Activated T-helper 9 cell treated with anti-CD3 and anti-CD28 coated beads, Interleukin-2, amount 50 U/mL, for 16 hours (primary cell): ENCODE measurements at places on chromosomes 11 and 22.

DNA sequence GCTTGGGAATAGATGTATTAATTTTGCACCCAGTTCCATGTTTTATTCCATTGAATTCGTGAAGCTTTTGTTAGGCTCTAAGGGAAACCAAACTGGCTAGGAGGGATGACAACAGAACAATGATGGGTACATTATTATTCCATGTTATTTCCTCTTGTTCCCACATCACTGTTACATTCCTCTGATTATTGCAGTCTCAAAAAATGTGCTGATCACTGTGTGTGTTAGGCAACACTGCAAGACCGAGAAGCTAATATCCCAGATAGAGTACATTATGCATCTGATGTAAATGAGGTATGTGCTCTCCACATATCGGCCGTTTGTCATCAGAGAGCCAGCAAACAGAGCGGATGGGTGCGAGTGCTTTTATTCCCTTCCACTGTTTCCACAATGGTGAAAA lies 327.9 kb downstream of the SOX6 start:
- no peak for DNase-seq

- no peak for DNase-seq
These were observed 244.3 kb downstream of the FAM76B start for GRCh38 chr11:95545116-95545875.

GRCh38 chr11:44445500-44446365 lies 119.7 kb upstream of the CD82 start:
- no peak for DNase-seq

DNA sequence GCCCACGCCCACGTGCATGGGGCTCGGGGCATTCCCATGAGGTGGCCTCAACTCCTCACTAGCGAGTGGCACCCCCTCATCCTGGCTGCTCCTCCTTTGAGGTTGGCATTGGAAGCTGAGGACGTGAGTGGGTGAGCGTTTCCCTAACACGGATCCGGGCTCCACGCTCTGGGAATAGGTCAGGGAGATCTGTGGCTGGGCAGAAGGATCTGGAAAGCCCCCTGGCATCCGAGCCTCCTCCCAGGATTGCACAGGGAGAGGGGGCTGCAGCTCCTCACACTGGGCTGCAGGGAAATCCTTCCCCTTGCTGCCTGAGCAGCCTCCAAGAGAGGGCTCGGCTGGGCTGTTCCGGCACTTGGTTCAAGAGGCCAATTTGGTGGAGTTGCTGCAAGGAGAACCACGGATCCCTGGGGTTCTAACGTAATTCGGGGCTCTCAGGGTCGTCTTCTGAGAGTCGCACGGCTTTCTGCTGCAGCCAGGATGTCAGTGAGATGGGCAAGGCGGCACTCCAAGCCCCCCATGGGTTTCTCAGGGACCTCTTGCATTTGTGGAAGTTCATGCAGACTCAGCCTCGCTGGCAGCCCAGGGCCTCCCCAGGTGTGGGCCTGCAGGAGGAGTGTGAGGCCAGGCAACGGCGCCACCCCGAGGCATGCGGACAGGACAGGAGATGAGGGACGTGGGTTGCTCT lies 1119.0 kb downstream of the BRD1 start:
- no peak for DNase-seq

- peak; percentile 93 for DNase-seq
These were observed 26.3 kb upstream of the GRK2 start for GRCh38 chr11:67239783-67240575.

GRCh38 chr22:22745225-22746060 lies 101.0 kb downstream of the GGTLC2 start:
- DNase-seq, result no peak

GRCh38 chr11:12275818-12276217 lies 101.6 kb upstream of the PARVA start:
- no peak for DNase-seq

GRCh38 chr11:119727523-119728151 lies 1.4 kb downstream of the NECTIN1 start:
- no peak for DNase-seq

DNA sequence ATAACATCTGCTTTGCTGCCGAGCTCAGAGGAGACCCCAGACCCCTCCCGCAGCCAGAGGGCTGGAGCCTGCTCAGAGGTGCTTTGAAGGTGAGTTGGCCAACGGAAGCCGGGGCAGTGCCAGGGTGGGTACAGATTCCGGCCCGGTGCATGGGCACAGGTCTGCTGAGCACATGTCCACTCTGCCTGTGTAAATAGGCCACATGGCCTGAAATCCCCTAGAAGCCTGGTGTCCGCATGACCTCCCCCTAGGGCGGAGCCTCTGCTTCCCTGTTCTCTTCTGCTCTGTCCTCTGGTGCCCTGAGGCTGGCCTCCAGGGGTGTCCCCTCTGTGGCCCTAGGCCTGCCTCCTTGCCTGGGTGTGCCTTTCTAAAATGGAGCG lies 19.6 kb upstream of the TXNRD2 start:
- no peak for DNase-seq

DNA sequence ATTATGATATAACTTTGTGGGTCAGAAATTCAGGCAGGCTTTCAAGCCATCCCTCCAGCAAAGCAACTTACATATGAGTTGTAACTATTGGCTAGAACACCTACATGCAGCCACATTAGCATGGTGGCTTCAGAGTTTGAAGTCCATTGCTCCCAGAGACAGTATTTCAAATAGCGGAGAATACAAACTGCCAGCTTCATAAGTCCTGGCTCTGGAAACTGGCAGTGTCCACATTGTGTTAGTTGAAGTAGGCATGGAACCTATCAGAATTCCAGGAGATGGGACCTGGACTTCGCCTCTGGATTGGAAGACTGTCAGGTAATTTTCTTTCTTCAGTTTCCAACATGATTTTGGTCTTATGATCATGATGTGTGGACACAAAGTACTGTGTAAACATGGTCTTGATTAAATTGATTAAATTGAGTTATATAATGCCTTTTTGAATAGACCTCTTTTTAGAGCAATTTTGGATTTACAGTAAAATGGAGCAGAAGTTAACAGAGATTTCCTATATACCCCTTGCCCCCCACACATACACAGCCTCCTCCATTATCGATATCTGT lies 209.9 kb upstream of the NAV2 start:
- no peak for DNase-seq

DNA sequence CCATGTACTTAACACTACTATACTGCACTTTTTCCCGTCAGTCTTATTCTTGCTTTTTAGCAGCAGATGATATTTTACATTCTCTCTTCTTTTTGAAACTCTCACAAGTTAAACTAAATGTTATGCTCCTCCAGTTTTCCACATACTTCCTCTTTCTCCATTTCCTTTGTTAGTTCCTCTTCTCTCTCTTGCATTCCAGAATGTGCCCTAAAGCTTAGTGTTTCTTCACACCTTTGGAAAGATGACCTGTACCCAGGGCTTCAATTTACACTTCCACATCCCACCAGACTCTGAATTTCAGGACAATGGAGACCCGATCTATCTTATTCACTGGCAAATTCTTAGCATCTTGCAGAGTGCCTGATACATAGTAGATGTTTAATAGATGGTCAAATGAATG lies 51.8 kb downstream of the APIP start:
- no peak for DNase-seq

- DNase-seq, result no peak
These were observed 266.8 kb downstream of the MN1 start for GRCh38 chr22:27534720-27535125.

DNA sequence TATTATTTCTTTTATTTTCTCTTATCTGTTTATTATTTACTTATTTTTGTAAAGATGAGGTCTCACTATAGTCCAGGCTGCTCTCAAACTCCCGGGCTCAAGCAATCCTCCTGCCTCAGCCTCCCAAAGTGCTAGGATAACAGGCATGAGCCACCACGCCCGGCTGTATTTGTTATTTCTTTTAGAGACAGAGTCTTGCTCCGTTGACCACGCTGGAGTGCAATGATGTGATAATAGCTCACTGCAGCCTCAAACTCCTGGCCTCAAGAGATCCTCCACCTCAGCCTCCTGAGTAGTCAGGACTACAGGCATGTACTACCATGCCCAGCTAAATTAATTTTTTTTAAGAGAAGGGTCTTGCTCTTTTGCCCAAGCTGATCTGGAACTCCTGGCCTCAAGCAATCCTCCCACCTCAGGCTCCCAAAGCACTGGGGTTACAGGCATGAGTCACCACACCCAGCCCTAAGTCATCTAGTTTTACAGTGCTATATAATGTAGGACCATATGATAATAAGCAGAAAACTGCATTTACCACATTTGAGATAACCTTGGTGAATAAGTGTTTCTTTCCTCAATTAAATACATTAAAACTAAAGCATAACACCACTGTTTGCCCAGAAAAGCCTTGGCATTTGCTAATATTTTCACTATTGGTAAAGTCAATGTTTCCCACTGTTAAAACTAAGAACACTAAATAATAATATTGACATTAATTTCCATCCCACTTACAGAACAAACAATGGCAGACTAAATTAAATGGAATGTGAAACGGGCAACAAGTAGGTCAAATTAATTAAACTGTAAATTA lies 127.5 kb downstream of the SIK3 start:
- no peak for DNase-seq

GRCh38 chr11:44734843-44735381 lies 8.2 kb downstream of the TSPAN18 start:
- no peak for DNase-seq
